Brain microvascular endothelial cell (primary cell): ENCODE measurements at places on chromosomes 3 and 15.

DNA sequence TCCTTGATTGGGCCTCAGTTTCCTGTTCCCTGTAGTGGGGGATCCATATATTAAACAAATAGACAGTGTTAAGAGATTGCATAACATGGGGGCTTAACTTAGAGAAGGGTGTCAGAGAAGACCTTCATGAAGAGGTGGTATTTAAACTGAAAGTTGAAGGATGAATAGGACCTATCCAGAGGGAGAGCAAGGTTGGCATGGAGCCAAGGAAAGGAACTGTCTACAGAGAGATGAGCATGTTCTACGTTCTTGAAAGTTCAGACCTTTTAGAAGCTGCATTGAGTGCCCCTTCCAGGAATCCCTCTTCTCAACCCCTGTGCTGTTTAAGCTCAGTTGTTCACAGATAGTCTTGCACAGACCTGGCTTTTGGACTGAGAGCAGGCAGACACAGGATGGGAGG, 2.4 kb downstream of the HTD2 start:
- DNase-seq, result no peak

- no peak for DNase-seq
These were observed 39.9 kb upstream of the SCN5A start for GRCh38 chr3:38689346-38689745.

GRCh38 chr3:157373783-157374182, 62.9 kb upstream of the PTX3 start:
- no peak for DNase-seq

DNA sequence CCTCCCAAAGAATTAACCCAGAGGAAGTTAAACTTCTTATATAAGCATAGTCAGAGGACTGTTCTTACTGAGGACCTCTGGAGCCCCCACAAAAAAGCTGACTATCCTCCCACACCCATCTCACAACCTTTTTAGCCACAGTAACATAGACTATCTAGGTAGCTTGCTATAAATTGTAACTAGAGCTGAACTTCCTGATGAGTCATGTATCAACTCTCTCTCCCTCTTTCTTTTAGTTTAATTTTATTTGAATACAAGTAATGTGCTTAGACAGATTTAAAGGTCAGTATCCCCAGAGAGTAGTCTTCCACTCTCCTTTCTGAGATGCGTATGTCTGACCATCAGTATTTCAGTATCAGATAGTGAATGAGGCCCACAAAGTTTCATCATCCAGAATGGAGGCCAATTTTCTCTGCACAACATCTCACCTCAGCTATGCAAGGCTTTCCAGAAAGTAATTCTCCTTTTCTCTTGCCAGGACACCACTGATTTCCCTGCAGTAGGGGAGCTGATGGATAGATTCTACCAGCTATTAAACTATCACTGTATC, 104.0 kb upstream of the MYRIP start:
- DNase-seq, result no peak

DNA sequence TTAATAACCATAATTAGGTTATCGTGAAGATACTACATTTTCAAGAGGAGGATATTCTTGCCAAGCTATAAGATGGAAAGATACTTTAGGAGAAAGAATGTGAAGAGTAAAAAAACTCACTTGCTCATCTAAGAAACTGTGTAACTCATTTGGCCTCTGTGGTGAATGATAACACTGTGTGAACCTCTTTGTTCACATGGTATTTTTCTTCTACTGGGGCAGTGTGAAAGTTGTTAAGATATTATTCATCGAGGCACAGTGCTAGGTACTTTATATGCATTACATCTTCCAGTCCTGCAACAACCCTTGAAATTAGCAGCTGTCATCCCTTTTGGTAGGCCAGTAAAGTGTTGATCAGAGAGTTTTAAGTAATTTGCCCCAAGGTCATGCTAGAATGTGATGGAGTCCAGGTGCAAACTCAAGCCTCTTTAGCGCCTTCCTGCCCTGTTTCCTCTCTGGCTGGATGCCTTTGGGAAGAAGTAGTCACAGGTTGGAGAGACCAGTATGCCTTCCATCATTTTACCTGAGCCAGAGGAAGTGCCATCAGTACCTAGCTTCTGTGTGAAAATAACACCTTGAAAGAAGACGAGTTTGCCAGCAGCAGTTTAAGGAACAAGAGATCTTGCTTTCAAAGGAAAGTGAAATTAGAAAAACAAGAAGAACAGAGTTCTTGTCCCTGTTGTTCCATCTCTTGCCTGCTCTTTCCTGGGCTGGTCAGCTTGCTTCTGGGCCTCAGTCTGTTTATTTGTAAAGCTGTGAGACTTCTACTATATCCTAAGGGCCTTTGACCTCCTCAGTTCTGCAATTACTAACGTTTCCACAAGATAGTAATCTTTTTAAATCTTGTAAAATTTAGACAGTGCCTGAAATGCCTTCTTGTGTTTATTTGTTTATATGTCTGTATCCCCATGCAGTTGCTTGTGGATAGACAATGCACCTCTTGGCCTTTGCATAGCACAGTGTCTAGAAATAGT, 179.3 kb downstream of the FNDC3B start:
- no peak for DNase-seq

GRCh38 chr3:122298239-122298638, 26.8 kb upstream of the CSTA start:
- no peak for DNase-seq

DNA sequence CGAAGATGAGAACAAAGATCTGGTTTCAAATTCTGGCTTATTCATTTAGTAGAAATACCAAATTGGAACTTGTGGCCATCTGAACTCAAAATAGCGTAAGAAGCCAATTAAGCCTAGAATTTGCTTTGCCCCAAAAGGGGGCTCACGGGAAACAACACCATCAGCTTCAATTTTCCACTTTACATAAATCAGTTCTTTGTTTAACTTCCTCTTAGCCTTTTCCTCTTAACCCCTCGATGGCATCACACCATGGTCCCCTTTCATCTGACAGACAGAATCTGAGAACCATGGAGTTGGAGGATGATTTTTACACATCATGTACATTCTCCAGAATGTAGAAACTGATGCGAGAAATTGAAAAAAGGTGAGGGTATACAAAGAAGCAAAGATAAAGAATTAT, 207.0 kb downstream of the FOXP1 start:
- no peak for DNase-seq

DNA sequence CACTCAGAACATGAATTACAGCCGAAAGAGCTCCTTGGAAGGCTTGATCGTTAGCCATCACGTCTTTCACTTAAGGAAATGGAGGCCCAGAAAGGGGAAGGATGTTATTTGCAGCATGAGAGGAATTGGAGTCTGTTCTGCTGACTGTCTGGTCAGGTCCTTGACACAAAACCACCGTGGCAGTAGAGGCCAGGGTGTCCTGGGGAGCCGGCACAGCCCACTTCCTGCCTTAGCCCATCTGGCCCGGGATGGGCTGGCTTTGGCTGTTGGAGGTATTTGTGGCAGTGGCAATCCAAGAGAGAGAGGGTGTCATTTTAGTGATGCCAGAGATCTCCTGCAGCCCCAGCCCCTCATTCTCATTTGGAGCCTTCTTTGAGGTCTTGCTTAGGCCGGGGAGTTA, 37.4 kb downstream of the ST6GAL1 start:
- DNase-seq, result peak; percentile 24

DNA sequence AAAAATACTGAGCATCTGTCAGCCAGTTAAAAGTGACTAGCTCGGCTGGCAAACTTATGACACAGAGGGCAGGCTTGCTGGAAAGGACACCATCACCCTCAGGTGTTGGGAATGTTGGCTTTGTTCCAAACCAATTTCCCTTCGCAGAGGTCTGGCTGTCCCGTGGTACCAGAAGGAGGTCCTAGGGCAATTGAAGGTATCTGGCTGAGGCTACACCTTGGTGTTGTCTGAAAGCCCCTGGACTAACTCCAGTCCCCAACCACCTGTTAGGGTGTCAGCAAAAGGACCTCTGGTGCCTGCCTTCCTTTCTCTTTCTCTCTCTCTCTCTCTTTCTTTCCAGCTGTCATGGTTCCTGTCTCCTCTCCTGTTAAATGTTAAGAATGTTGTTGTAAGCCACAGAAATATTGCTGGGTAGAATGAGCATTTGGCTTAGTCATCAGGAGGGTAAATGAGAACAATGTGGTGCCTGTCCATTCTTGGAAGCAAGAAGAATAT, 12.5 kb downstream of the PRR20G start:
- DNase-seq, result no peak

GRCh38 chr3:150385296-150386242, 22.5 kb upstream of the TSC22D2 start:
- DNase-seq, result no peak

- DNase-seq, result no peak
These were observed 13.7 kb downstream of the PAK6 start for GRCh38 chr15:40252438-40253166.

DNA sequence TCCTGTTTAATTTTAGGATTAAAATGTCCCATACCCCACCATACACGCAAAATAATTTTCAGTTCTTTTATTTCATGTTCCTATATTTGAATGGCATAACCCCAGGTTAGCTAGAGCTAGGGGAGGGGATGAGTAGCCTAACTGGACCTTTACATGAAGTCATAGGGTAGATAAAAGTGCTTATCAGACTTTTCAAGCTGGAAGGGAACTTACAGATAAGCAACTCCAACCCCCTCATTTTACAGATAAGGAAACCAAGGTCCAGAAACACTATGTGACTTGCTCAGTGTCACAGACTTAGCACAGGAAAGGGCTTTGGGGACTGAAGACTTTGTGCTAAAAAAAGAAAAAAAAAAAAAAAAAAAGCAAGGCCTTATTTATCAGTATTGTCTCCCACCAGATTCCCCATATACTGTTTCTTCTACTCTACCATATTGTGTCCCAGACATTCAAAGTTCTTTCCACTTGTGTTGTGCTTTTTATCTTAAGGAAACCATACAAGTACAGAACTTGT, 10.6 kb upstream of the TNIK start:
- DNase-seq, result no peak

- peak; percentile 43 for DNase-seq
These were observed 168.1 kb upstream of the STAC start for GRCh38 chr3:36212251-36212650.

GRCh38 chr15:25674913-25675312, 188.2 kb downstream of the ATP10A start:
- no peak for DNase-seq

- DNase-seq, result no peak
These were observed 48.8 kb upstream of the CMTM8 start for GRCh38 chr3:32189693-32190092.

- DNase-seq, result no peak
These were observed 474.8 kb downstream of the CNTN3 start for GRCh38 chr3:74139648-74140047.

DNA sequence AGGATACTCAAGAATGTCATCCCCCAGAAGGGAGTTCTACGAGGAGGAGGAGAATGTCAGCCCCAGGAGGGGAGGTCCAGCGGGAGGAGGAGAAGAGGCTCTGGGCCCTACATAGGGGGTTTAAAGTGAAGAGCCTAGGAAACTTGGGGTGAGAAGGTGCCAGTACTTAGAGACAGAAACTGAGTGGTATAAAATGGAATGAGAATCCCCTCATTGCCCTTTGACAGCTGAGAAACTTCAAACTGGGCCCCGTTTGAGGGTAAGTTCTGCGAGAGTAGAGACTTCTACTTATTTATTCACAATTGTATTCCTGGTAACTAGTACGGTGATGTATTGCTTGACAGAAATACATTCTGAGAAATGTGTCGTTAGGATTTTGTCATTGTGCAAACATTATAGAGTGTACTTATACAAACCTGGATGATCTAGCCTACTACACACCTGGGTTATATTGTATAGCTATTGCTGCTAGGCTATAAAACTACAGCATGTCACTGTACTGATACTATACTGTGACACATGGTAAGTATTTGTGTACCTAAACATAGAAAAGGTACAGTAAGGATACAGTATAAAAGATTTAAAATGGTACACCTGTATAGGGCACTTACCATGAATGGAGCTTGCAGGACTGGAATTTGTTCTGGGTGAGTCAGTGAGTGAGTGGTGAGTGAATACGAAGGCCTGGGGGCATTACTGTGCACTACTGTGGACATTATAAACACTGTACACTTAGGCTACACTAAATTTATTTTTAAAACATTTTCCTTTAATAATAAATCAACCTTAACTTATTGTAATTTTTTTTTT, 62.0 kb downstream of the TSC22D2 start:
- peak; percentile 16 for DNase-seq

- DNase-seq, result peak; percentile 75
These were observed 1087.1 kb upstream of the ALCAM start for GRCh38 chr3:104279617-104280016.

DNA sequence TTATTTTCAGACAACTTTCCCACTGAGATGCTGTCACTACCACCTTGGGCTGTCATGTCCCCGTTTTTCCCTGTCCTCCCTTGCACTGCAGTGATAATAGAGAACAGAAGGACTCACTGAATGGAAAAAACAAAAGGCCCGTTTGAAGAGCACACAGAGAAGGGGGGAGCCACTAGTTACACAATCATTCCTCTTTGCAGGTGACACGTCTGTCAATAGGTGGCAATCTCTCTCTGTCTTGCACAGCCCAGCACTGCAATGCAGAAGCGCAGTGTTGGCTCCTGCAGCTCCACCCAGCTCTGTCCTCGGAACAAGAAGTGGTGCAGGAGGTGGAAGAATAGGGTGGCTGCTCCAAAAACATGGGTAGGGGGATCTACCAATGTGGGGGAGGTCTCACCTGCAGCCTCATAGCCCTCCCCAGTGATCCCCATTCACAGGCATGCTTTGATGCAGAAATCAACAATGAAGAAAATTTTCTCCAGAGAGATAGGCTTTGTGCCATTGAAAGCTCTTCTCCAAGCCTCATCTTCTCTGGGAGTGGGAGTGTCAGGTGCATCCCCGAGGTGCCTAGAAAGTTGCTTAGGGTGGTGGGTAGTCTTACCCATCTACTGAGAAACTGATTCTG, 31.8 kb downstream of the FSTL1 start:
- DNase-seq, result peak; percentile 31

- no peak for DNase-seq
These were observed 57.0 kb downstream of the SUMF1 start for GRCh38 chr3:4409971-4410573.

DNA sequence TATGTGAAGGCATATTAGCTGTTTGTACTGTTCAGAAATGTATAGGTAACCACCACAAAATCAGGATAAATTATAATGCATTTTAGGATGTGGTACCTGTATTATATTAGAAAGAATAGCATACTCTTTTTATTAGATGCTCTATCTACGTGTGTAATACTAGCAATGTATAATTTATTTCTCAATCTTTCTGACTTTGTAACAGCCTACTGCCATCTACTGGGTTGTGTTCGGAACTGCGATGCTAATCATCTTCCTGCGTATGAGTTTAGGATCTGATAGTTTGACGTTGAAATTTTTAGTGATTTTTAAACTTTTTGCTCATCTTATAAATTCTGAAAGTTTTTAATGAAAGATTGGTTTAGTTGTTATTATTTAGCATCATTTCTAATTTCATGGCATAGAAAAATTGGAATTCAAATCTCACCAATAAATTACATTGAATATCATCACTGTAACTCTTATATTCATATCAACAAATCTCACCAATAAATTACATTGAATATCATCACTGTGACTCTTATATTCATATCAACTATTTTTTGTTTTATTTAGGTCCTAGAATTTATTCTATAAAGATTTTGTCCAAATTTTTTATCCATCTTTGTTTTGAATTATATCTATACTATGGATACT, 322.7 kb upstream of the ZNF717 start:
- peak; percentile 67 for DNase-seq
